Inflammatory macrophage (primary cell): ENCODE measurements at places on chromosomes 2 and 18.

GRCh38 chr18:26700728-26701127, 152.4 kb upstream of the KCTD1 start:
- no peak for DNase-seq

DNA sequence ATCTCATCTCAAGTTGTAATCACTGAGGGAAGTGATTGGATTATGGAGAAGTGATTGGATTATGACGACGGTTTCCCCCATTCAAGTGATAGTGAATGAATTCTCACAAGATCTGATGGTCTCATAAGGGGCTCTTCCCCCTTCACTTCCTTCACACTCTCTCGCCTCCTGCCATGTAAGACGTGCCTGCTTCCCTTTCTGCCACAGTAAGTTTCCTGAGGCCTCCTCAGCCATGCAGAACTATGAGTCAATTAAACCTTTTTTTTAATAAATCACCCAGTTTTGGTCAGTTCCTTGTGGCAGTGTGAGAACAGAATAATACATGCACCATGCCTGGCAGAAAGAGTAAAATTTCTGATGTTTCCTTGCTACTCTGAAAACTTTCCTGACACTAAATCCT, 36.6 kb downstream of the CEP68 start:
- DNase-seq = no peak

GRCh38 chr2:26144031-26144430, 28.9 kb upstream of the GAREM2 start:
- DNase-seq = peak; percentile 3

- DNase-seq = no peak
These were observed 25.9 kb downstream of the HDAC4 start for GRCh38 chr2:239374896-239375277.

DNA sequence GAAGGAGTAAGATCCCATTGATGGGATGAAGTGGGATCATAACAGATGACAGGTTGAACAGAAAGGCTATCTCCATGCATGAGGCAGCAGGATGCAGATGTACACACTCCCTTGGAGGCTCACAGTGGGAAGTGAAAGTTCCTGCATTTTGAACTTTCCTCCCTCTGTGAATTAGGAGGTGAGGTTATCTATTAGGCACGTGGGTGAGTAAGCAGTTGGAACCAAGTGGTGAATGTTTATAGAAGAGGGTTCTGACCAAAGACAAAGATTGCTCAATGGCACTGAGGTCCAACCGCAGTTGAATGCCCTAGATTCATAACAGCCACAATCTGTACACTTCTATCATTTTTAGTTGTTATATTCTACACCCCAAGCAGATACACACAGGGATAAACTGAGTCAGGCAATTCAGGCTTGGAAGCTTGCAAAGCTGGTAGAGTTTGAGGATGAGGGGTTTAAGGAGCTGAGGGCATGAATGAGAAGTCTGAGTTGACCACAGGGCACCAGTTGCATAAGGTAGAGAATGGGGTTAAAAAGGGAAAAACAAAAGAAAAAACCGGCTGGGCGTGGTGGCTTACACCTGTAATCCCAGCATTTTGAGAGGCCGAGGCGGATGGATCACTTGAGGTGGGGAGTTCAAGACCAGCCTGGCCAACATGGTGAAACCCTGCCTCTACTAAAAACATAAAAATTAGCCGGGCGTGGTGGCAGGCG, 7.1 kb upstream of the KCMF1 start:
- DNase-seq = peak; percentile 61

GRCh38 chr2:174544156-174544555, 53.4 kb downstream of the WIPF1 start:
- DNase-seq = no peak

GRCh38 chr18:28960146-28960545, 783.2 kb upstream of the CDH2 start:
- DNase-seq = no peak

- DNase-seq = peak; percentile 97
These were observed 113.1 kb downstream of the MREG start for GRCh38 chr2:215900203-215900611.

GRCh38 chr2:31205186-31205585, 12.1 kb downstream of the CAPN14 start:
- DNase-seq = no peak

DNA sequence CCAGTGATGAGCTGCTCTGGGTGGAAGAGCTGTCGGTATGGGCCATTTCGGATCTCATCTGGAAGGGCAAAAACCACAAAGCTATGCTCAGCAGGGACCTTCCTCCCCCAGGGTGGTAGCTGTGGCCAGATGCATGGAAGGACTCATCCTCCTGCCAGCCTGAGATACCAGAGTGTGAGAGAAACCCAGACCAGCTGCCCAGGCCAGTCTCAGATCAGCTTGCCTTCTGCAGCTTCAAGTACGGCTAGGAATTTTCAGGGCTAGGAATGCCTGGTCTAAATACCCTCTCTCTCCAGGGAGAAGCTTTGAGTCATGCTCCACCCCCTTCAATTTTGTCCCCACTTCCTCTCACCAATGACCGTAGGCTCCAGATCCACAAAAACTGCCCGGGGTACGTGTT, 1.4 kb upstream of the TUBA4B start:
- no peak for DNase-seq

GRCh38 chr2:99473518-99474083, 16.2 kb downstream of the REV1 start:
- no peak for DNase-seq

DNA sequence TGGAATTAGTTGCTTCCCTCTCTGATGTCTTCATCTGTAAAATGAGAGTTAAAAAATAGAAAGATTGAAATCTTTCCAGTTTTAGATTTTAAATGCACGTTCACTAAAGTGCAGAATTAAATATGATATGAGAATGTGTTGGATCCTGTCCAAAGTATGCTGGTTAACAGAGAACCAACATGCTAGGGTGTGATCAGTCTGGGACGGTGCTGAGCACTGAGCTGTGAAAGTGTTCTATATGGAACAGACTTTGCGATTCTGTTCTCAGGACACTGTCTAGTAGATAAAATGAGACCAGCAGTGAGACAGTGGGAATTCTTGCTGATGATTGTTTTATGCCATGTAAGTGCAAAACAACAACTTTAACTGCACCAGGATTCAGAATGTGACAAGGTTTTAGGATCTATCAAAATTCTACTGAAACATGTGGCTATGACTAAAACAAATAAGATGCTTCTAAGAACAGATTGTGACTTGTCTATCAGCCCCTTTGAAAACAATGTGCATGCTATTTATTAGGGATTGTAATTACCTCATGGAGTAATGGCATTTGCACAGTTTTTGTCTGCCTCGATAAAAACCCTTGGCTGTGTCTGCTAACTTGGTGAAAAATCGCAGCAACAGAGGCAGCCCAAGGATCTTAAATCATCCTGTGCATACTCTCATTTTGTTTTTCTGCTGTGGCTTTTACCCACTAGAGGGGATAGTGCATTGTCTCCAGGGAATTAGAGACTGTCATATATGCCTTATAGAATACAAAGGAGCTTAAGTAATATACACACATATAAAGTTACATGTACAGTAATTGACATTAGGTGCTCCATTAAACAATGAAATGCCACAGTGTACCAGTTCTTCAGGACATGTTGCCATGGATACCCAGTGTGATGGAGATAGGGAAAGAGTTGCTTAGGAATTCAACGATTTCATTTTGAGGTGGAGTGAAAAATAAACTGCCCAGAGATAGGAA, 55.1 kb downstream of the MAP3K20 start:
- DNase-seq = no peak

GRCh38 chr2:168207851-168208250, 39.5 kb downstream of the STK39 start:
- DNase-seq = no peak

- no peak for DNase-seq
These were observed 503.7 kb upstream of the SLC8A1 start for GRCh38 chr2:40955635-40956034.

GRCh38 chr2:50448556-50448955, 583.4 kb downstream of the NRXN1 start:
- no peak for DNase-seq

DNA sequence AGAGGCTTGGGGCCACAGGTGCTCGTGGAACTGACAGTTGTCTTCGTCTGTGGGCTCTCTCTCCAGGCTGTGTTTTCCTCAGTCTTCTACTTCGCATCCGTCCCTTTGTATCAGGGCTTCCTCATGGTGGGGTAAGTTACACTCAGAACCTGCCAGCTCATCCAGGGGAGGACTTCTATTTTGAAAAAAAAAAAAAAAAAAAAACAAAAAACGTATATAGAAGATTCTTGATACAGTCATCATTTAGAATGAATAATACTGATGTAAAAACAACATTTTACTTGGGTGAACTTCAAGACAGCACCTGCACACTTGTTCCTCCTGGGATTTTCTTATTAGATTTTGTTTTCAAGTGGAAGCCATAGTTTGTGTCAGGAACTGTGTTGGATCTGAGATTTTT, 47.7 kb upstream of the NFATC1 start:
- no peak for DNase-seq

DNA sequence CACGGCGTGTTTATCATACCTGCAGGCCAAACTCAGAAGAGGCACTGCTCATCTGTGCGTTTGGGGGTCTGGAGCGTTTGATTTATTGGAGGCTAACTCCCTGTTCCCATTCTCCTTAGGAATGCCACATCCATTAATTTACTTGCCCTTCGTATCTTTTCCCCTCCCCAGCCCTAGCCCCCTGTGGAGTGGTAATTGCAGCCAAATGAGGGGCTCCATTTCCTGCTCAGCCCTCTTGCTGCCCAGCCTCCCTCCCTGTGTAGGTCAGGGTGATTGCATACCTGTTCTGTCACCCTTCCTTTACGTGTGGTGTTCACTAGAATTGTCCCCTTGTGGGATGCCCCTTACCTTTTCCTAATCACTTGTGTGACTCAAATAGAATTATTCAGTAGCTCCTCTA, 120.4 kb downstream of the MAP3K20 start:
- no peak for DNase-seq

DNA sequence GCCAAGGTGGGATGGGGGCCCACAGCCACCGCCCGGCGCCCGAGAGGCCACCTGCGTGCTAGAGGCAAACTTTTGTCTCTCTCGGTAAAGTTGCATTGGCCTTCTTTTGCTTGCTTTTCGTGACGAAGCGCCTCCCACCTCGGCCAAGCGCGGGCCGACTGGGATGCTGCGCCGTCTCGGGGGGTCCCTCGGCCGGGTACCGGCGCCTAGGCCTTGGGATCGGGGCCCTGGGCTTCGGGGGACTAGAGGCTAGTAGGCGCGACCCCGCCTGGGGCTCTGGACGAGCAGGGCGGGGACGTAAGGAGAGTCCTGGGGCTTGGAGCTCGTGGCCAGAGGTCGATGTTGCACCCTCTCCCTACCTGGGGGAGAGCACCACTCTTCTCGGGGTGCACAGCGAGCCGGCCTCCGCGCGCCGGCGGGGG, 545 bp downstream of the GLI2 start:
- no peak for DNase-seq

DNA sequence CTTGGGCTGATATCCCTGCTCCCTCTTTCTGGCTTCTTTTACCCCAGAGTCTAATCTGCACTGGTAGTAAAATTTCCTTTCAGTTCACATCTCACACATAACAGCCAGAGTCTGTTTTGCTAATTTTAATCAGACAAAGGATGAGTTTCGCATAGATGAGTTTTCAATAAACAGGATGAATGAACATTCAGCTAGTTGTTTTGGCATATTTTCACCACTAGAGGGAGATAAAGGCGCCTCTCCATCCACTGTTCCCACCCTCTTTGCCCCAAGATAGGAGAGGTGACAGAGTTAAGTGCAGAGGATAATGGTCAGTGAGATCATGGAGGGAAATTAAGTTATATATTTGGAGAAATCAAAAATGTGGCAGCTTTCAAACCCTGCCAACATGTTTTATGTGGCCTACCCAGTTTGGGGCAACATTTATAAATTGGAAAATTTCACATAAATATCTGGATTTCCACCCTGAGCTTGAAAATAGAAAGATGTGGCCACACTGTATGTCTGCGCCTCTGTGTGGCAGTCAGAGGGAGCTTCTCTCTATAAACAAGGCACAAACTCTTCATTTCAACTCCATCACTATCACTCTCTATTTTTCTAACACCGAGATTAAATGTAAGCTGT, 48.5 kb upstream of the DTNA start:
- DNase-seq = peak; percentile 47

GRCh38 chr2:158456309-158457066, at the start of the genes CCDC148 and PKP4:
TSS of gene CCDC148 (minus strand) at chr2:158456753. CDS start at chr2:158456439, 314 bp downstream.
TSS of gene PKP4 (plus strand) at chr2:158456952. CDS start at chr2:158533185, 76,233 bp downstream.
- peak; percentile 85 for DNase-seq

DNA sequence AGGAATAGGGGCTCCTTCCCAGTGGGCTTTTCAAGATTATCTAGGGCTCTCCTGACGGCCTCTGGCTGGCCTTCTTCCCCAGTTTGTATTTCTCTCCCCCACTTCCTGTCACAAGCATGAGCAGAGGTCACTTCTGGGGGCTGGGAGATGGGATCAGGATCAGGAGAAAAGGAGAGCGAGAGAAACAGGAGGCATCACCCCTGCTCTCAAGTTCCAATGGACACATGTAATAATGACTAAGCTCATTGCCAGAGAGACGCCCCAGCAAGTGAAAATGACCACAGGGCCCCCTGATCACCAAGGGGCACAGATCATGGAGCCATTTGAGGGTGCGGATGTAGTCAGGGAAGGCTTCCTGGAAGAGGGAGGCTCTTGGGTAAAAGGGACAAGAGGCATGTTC, 92.1 kb downstream of the SMAD7 start:
- DNase-seq = no peak

DNA sequence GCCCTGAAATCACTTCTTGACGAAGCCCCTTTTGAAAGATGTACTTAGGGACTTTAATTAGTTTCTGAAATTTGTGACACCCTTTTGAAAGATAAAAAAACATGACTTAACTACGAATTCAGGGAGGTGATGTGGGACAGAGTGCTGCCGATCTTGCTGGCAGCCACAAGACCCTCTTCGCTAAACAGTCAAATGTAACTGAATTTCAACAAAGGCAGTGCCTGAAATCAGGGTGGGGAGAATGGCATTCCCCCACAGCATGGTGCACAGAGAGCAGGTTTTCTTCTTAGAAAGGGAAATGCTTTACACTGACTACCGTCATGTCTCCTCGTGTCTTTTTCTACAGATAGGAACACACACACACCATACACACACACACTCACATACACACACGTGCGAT, 640.2 kb upstream of the POU3F3 start:
- DNase-seq = no peak

GRCh38 chr2:154507186-154507585, 191.3 kb upstream of the KCNJ3 start:
- no peak for DNase-seq

DNA sequence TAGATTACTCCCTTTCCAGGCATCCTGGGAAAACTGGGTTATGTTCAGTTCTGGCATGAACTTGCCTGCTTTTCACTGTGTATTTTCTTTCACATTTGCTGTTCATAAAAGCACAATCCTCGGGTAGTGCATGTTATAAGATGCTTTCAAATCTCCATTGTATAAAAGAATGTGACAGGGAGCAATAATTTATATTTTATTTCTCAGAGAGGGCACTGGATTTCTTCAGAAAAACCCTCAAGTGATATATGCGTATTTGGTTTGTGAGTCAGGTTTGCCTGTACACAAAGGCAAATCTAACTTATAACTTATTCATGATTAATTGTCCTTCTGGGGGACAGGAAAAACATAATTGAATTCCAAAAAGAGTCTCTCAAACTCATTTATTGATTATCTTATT, 440.7 kb upstream of the MMADHC start:
- no peak for DNase-seq

GRCh38 chr18:45999536-45999935, 32.4 kb upstream of the EPG5 start:
- DNase-seq = no peak
